ENCODE measurements at places on chromosomes 6 and 20. TPM values are rescaled to one million over a fixed set of nuclear protein-coding genes. Genes with fewer than 3 reads are reported as not detected.
A peak's percentile ranks its signal among the peaks of the same experiment; 100 is the strongest.

DNA sequence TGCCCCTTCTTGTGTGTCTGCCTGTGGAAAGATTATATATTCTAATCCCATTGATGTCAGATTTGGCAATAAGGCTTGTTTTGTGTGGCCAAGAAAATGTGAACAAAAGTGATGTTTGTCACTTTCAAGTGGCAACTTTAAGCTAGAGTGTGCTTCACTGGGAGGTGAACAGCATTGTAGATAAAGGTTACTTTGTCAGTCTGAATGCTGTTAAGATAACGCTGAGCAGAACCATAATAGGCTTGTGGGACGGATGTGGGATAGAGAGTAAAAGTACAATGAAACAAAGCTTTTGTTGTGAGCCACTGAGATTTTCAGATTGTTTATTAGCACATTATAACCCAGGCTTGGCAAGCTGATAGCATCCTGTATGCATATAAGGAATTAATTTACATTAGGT is 303.8 kb upstream of the MAN1A1 start:
- no peak overlapping the region for H3K4me3 ChIP-seq
- H3K4me1 ChIP-seq = no peaks in the 10 kb centered on the region
- H3K27me3 ChIP-seq = no peaks in the 10 kb centered on the region
- no peak for DNase-seq

DOK5 gene
- 0.19 TPM for total RNA-seq

DNA sequence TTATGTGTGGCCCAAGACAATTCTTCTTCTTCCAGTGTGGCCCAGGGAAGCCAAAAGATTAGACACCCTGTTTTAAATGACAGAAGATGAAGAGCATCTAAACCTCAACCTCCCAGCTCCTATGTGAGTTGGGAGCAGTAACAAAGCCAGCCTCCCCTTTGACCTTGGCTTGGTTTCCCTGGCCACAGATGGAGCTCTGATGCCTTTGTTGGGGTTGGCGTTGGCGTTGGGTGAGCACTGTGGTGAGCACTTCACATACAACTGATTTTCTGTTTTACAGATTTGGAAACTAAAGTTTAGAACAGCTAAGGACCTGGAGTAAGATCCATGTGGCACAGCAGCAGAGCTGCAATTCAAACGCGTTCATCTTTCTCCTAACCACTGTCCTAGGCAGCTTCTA is 22.1 kb downstream of the DAAM2 start:
- no peak overlapping the region for H3K27ac ChIP-seq
- H3K36me3 ChIP-seq = no peaks in the 10 kb centered on the region
- H3K4me1 ChIP-seq = peaks cover 54% of the 10 kb centered on the region
- no peak overlapping the region for H3K4me3 ChIP-seq
- peaks cover 1% of the 10 kb centered on the region for H3K27me3 ChIP-seq

DNA sequence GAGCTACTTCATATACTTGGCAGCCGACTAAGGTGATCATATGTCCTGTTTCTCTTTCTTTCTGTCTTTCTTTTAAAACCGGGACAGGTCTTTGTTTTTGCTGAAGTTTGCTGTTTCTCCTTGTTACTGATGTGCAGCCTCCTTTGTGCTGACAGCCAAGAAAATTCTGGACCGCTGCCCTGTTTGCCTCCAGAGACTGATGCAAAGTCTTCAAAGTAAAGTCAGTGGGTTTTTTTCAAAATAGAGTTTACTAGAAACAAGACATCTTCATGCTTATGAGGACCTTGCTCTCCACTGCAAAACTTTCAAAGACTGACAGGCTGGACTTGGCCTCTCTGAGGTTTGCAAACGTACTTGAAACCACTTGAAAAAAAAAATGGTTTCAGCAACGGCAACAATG is 510.5 kb upstream of the MAP3K7 start:
- H3K27ac ChIP-seq = no peak overlapping the region
- H3K36me3 ChIP-seq = no peaks in the 10 kb centered on the region
- H3K4me1 ChIP-seq = no peaks in the 10 kb centered on the region
- peaks cover 2% of the 10 kb centered on the region for H3K27me3 ChIP-seq

DNA sequence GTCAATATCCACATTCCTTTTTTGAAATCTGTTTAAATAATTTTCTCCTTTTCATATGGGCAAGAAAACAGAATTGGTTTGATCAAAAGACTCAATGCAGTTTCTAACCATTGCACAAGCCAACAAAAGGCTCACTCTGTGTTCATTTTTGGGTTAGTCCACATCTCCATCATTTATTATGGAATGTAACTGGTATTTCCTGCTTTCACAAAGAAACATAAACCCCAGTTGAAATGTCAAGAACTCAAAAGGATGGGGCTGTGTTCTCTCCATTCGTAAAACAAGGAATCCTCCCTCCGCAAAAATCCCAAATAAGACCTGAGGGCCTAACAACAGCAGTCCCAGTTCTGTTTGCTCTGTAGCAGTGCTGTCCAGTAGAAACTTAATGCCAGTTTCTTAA is 420.9 kb downstream of the GJA1 start:
- H3K27ac ChIP-seq = peak overlapping the region; percentile 30
- peaks cover 36% of the 10 kb centered on the region for H3K4me1 ChIP-seq
- peaks cover 2% of the 10 kb centered on the region for H3K36me3 ChIP-seq
- H3K4me3 ChIP-seq = no peak overlapping the region

Data from HFFc6 (cell line).